CD4-positive, alpha-beta T cell treated with Interleukin-17A for 1 hour (primary cell): ENCODE measurements at places on chromosomes 7 and 10.

- DNase-seq: no peak
These were observed 15.7 kb downstream of the PRKCQ start for GRCh38 chr10:6564367-6564766.

GRCh38 chr7:27647046-27647445, 15.6 kb downstream of the HIBADH start:
- no peak for DNase-seq

DNA sequence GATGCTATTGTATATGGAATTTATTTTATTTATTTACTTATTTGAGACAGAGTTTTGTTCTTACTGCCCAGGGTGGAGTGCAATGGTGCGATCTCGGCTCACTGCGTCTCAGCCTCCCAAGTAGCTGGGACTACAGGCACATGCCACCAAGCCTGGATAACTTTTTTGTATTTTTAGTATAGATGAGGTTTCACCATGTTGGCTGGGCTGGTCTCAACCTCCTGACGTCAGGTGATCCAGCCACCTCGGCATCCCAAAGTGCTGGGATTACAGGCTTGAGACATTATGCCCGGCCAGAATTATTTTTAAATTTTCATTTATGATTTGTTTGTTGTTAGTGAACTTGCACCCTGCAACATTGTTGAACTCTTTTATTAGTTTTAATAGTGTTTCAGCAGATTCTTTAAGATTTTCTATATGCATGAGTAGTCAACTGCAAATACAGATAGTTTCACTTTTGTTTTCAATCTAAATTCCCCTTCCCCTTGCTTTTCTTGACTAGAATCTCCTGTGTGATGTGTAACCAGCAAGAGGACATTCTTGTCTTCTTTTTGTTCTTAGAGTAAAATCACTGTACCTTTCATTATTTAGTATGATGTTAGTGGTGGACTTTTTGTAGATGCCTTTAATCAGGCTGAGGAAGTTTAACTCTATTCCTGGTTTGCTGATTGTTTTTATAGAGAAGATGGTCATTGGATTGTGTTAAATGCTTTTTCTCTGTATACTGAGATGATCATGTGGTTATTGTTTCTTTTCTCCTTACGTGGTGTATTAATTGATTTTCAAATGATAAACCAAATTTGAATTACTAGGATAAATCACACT, 27.8 kb downstream of the ZNF33A start:
- peak; percentile 58 for DNase-seq

DNA sequence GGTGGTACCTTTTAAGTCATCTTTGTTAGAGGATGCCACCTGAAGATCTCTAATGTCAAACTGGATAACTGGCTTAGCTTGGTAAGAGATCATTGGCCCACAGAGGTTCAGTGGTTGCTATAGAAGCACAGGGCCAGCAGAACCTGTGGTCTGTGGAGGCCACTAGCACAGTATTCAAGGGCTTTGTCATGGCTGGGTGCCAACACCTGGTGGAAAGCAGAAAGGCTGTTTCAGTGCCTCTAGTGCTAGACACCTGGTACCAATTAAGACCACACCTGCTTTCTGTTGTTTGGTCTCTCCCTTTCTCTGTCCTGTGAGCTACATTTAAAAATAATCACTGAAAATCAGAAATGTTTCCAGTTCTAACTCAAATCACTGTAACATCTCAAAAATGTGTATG, 10.0 kb upstream of the PCGF5 start:
- DNase-seq: peak; percentile 30

- DNase-seq: peak; percentile 46
These were observed 9.4 kb downstream of the NUB1 start for GRCh38 chr7:151351027-151351426.

DNA sequence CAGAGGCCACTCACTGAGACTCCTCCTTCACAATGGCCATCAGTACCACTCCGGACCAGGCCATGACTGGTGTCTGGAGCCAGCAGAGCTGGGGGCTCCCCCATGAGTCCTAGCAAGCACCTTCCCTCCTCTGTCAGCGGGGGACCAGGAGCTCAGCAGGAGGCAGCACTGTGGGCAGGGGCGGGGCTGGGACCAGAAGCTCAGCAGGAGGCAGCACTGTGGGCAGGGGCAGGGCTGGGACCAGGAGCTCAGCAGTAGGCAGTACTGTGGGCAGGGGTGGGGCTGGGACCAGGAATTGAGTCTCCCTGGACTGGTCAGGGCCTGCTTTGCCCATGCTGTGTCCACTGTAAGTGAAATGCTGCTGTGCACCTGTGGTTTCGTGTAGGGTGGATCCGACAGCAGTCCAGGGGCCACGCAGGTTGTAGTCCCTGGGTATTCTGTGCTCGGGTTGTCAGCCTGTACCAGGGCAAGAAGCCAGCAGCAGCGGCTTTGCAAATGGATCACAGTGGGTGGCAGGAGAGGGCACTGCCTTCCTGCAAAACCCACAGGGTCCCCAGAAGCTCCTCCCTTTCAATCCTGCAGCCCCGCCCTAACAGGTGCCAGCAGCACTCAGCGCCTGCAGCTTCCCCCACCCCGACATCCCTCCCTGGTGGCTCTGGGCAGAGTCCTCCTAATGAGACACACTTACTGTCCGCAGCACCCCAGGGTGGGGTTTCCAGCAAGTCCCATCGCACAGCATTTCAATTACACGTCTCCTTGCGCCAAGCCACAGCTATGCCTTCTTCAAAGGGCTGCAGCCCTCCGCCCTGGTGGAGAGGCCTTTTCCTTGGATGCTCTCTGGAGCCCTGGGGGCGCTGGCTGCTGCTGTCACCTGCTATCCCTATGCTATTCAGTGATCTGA, 220.5 kb downstream of the TCERG1L start:
- no peak for DNase-seq

- DNase-seq: no peak
These were observed 70.2 kb downstream of the UBE2H start for GRCh38 chr7:129882531-129882930.

GRCh38 chr10:68235111-68235510, 3.2 kb upstream of the ATOH7 start:
- no peak for DNase-seq

GRCh38 chr7:64888561-64888900, 14.5 kb upstream of the ZNF273 start:
- DNase-seq: no peak

DNA sequence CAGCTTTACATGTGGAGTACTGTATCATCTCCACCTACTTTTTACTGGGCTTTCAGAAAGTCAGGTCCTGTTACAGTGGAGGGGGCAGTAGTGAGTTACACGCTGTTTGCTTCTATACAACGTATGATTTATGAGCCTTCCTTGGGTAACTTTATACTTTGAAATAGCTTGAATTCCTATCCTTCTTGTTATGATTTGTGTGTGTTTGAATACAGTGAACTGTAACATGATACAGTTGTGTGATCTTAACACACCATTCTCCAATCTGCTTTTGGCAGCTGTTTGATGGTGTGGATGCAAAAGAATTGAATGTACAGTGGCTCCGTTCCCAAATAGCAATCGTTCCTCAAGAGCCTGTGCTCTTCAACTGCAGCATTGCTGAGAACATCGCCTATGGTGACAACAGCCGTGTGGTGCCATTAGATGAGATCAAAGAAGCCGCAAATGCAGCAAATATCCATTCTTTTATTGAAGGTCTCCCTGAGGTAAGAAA, 41.7 kb downstream of the SP8 start:
- no peak for DNase-seq

DNA sequence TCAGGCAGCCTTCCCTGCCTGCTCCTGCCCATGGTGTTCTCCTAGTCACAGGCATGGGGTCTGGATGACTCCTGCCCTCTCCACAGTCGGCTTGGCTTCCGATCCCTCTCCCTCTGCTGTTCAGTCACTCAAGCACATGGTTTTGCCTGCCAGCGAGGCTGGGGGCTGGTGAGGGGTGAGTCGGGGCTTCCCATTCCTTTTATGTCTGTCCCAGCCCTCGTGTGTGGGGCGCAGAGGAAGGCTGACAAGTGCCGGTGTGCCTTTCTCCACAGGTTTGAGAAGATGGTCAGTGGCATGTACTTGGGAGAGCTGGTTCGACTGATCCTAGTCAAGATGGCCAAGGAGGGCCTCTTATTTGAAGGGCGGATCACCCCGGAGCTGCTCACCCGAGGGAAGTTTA, 40.1 kb downstream of the TACR2 start:
- no peak for DNase-seq

GRCh38 chr10:129877773-129878371, 86.2 kb downstream of the EBF3 start:
- DNase-seq: peak; percentile 42

DNA sequence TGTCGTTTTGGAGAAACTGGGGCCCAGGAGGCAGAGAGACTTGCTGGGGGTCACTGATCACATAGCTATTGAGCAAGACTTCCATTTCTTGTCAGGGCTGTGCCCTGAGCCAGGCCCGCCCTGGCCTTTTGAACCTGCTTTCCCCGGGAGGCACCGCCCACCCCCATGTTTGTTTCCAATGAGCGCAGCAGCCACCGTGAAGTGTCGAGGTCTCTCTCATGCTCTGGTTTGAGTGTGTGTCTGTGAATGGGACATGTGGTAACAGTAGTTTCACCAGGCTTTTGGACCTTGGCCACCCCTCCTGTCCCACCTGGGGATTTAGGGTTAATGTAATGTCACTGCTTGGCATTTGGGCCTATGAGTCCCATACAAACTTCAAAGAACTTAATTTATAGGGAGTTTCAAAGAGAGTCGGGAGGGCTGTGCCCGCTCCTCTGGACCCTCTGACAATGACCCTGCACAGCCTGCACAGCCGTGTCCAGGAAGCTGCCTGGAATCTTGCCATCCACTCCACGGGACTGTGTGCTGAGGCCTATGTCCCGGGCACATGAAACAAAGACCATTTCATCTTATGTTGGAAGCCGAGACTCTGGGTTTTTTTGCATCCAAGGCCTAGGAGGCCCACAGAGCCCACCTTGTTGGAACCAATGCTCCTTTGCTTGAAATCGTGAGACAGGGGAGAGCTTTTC, 6.3 kb downstream of the PRF1 start:
- DNase-seq: no peak

DNA sequence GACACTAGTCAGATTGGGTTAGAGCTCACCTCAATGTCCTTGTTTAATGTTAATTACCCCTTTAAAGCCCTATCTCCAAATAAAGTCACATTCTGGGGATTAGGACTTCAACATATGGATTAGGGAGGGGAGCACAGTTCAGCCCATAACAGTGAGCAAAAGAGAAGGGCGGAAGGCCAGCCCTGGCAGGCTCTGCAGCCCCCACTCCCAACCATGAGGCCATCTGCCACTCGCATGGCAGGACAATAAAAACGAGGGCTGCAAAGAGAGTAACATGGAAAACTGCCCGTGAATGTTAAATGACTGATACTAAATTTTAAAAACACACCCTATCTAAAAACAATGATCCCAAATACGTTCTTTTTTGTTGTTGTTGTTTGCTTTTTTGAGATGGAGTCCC, 38.7 kb downstream of the RGS10 start:
- no peak for DNase-seq

- no peak for DNase-seq
These were observed 54.7 kb downstream of the SYPL1 start for GRCh38 chr7:106057204-106057961.

- no peak for DNase-seq
These were observed 494.5 kb downstream of the DNAJB6 start for GRCh38 chr7:157831143-157831905.

DNA sequence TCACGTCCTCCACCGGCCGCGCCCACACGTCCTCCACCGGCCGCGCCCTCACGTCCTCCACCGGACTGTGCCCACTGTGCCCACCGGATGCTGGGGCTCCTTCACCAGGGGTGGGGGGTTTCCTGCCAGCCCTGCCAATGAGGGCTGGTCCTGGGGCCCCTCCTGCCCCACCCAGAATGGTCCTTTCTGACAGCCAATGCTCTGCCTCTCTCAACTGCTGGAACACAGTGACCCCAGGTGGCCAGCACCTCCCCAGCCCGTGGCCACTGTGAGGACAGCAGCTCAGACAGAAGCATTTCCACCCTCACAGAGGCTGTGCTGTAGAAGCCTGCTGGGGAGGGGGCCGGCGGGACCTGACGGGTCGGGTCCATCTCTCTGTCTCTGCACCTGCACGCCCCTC, 90.1 kb upstream of the DNAAF5 start:
- DNase-seq: peak; percentile 66

DNA sequence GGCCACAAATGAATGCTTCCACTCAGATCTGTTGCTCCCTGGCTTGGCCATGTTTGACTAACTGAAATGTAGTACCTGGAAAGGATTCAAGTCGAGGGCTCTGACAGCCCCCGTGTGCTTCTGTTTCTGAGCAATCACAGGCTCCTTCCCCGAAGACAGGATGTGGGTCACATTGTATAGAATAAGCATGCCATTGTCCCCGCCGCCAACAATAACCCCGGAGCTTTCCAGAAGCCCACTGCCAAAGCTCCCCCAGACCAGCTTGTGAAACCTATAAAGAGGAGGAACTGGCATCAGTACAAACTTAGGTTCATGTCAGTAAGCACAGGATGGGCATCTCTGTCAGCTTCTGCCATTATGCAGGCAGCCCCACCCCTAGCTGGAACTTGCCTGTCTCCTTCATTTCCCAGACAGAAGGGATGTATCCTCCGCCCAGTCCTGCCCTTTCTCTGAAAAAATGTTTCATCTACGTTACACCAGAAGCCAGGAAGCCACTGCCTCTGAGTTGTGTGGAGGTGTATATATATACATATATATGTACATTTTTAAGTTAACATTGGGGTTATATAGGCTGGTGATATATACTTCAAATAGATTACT, 10.3 kb downstream of the SEC31B start:
- peak; percentile 34 for DNase-seq

DNA sequence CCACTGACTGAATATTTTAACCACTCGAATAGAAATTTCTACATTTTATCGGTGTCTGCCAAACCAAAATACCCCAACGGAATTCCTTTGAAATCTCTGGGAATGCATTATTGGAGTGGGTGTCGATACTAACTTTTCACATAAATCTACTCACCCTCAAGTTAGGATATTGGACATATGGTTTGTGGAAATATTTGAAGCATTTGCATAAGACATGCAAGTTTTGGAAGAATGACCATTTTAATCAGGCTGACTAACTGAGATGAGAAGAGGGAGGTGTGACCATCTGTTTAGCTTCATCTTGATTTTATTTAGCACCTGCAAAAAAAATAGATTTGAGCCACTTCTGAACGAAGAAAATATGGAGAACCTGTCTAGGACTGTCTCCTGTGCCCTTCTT, 61.2 kb downstream of the KLF6 start:
- DNase-seq: no peak

- DNase-seq: no peak
These were observed 29.3 kb downstream of the KLF6 start for GRCh38 chr10:3755440-3756359.

DNA sequence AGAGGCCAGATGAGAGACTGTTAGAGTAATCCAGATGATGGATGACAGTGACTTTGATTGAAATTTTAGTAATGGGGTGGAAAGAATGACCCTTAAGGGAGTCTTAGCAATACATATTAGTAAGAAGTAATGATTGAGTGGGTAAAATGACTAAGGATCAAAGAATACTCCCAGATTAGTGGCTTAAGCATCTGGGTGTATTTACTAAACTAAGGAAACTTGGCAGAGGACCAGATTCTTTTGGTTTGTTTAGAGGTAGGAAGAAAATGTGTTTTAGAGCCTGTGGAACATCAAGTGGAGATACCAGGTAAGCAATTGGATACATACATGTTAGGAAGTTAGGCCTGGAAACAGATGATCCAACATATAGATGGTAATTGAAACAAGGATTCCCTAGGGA, 58.8 kb upstream of the ADRA2A start:
- no peak for DNase-seq
